ENCODE measurements at places on chromosomes 4 and X.

- no peak for DNase-seq
Observed at GRCh38 chr4:145097331-145097820, 620 bp downstream of the ANAPC10 start.

DNA sequence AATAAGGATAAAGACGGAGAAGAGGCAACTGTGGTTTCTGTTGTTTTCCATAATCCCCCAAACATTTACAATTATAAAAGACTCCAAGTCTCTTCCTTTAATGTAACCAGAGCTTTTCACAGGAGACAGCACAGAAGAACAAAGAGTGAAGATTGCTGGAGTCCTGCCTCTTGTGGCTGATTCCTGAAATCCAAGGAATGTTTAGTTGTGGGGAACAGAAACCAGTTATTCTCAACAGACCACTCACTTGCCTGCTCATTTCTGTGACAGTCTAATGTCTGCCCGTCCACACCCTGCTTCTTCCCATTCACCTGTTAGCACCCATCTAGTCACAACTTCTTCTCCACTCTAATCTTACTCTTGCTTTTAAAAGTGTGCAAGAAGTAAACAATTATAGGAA, 12.1 kb downstream of the TEX13B start:
- DNase-seq = no peak

- DNase-seq = no peak
Observed at GRCh38 chr4:104394406-104395167, 100.1 kb downstream of the CXXC4 start.

DNA sequence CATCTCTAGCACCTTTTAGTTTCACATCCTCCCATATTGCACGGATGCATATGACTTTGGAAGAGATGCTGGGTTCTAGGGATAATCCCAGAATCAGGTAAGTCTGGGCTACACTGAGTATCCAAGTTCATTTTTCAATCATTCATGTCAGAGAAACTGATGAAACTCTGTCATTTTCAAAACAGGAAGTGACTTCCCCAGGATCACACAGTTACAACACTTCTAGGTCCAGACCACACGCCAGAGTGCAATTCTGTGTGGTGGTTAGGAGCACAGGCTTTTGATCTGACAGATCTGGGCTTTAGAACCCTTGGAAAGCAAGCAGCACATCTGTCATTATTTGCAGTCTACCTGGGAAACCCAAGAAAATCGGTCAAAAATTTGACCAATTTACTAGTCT, 52.1 kb upstream of the CDKN2AIP start:
- no peak for DNase-seq

DNA sequence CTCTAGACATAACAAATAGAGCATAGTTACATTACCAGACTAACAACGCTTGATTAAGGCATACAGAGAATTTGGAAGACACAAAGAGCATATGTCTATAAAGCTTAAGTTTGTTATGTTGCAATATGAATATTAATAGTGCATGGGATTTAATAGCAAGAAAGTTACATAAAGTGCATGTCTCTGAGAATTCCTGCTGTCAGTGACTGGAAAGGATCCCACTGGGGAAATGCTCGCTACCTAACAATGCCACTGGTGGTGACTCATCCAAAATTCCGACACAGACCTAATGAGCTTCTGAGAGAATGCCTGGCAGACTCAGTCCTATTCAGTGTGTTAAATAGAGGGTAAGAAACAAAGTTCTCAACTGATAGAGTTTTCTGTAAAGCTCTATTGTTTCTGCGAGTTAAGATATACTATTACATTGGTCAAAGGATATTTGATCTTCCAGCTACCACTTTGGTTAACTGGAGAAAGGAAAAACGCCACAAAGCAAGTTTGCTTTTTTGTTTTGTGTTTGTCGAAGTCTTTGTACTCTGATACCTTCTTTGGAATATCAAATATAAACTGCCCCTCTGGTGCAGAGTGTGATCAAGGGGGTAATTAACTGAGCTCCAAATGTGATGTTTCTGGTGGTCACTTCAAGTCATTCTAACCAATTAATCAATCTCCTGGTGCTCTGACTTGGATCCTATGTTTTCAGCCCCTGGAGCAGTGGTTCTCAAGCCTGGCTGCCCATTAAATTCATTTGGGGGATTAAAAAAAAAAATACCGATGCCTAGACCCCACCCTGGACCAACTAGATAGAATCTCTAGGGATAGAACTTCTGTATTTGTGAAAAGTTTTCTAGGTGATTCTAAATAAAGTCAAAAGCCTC, 107.9 kb downstream of the PALLD start:
- no peak for DNase-seq

Data from NK-92 treated with Interleukin-12 subunit alpha and Interleukin-12 subunit beta, amount 100 ng/mL, for 24 hours (cell line).